ENCODE measurements at places on chromosomes 5 and 9.
A peak's percentile ranks its signal among the peaks of the same experiment; 100 is the strongest.

DNA sequence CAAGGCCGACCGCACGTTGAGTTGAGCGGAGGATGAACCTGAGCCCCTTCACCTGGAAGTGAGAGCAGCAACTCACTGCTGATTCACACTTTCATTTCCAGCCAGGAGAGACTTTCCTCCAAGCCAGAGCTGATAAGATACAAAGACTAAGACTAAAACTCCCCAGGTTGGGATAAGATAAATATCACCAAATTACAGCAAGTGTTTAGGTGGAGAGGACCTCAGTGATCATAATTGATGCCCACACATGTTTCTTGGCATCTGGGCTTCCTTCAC, 6.4 kb upstream of the NKD2 start:
- no peak for DNase-seq

DNA sequence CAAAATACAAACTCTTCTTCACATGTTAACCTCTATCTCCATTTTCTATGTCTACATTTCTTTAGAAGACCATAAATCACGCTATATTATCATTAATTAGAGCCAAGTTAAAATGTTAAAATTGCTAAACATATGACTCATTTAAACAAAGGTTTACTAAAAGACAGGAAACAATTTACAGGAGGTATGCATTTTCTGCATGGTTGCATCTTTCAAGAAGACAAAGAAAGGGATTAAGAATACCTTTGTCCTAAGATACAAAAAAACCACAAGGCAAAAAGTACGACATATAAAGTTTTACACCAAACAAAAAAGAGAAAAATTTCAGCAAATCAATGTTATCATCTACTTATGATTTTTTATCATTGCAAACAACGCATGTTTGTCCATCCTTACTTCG, 324.4 kb downstream of the PDE4D start:
- DNase-seq = no peak

- DNase-seq = peak; percentile 52
Measured at GRCh38 chr5:93578813-93579691, 2.0 kb downstream of the NR2F1-AS1 start.

GRCh38 chr5:91998774-91999173, 615.7 kb upstream of the ARRDC3 start:
- DNase-seq = no peak

DNA sequence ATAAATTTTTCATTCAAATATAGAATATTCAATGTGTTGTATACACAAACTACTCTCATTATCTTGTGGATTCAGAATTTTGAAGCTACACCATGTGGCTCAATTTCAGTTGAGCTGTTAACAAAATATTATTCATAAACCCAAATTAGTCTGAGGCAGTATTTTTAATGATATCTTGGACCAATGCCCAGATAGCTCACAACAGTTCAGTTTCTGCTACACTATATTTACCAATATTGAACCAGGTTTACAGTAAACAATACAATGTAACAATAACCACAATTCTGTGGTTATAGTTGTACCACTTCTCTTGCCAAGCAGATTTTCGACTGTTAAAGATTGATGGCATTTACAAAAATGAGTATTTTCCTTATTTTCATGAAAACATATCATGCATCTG, 99.9 kb downstream of the SSBP2 start:
- no peak for DNase-seq

GRCh38 chr9:109499631-109500410, 1.7 kb upstream of the PTPN3 start:
- peak; percentile 81 for DNase-seq

- DNase-seq = no peak
Measured at GRCh38 chr5:78182838-78183237, 111.7 kb downstream of the AP3B1 start.

DNA sequence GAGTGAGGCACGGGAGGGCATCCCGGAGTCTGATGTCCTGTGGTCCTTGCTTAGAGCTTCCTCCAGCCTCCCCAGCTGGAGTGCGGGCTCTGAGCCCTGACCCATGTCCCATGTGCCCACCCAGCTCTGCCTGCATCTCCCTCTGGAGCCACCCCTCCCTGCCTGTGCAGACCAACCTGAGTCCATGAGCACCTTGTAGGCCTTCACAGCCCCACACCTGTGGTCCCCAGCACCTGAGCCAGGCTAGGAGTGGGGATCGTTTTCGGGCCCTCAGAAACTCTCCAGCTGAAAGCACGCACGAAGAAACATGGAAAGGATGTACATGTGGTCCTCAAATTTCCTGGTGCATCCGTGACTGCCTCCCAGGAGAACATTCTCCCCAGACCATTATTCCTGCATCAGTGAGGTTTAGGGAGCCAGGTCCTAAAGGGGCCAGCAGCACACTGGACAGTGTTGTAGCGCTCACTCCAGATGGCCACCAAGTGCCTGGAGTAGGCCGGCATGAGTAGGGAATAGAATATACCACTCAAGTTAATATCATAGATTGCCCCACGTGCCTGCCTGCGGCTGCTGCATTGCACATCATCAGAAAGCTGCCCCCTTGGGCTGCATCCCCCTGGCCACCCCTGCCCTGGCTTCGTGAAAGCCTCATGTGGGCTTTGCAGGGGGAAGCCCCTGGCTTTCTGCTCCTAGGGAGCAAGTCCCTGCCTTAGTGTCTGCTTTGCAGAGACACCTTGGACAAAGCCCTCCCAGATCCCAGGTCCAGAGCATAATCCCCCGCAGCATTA, 80.6 kb downstream of the WNK2 start:
- DNase-seq = peak; percentile 21

- DNase-seq = no peak
Measured at GRCh38 chr9:133905493-133905892, 86.6 kb downstream of the VAV2 start.

Data from SK-N-SH (cell line).